Glutamatergic neuron (in vitro differentiated cells): ENCODE measurements at places on chromosomes 3 and 15.
A peak's percentile ranks its signal among the peaks of the same experiment; 100 is the strongest.

- DNase-seq, result no peak
Measured at GRCh38 chr15:36358523-36358922, 220.9 kb upstream of the CDIN1 start.

DNA sequence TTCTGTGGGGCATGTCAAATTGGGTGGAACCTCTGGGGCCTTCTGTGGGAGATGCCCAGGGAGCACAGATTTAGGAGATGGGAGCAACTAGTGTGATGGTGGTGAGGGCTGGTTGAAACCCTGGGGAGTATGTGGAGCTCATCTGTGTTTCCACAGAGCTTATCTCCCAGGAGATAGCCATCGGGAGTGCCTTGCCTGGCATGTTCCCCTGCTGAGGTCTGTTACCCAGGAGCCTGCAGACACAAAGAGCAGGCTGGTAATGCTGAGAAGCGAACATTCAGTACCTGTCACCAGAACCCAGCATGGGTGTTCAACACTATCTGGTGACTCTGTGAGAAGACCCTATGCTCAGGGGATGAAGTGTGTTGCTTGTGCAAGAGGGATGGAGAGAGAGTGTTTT, 85.0 kb downstream of the CLSTN2 start:
- no peak for DNase-seq

DNA sequence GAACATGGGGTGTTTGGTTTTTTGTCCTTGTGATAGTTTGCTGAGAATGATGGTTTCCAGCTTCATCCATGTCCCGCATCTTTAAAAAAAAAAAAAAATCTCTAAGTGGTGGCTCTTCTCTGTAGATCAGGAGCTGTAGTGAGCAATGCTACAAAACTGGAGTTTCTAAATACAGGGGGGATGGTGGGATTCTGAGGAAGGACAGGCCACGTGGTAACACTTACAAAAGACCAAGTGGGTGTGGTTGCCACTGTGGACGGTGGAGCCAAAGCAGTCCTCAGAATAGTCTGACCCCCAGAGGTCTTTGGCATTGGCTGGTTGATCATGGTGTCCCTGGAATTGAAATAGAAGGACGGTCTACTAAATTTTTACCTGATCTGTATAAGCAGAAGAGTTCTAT, 7.7 kb downstream of the CCRL2 start:
- no peak for DNase-seq

GRCh38 chr3:56424336-56424735, 43.9 kb downstream of the ERC2 start:
- DNase-seq, result no peak

GRCh38 chr3:192904632-192905289, 12.9 kb downstream of the MB21D2 start:
- DNase-seq, result no peak

- DNase-seq, result no peak
Measured at GRCh38 chr15:65096481-65097385, 18.3 kb downstream of the UBAP1L start.

GRCh38 chr15:85048430-85048829, 66.8 kb downstream of the PDE8A start:
- no peak for DNase-seq

DNA sequence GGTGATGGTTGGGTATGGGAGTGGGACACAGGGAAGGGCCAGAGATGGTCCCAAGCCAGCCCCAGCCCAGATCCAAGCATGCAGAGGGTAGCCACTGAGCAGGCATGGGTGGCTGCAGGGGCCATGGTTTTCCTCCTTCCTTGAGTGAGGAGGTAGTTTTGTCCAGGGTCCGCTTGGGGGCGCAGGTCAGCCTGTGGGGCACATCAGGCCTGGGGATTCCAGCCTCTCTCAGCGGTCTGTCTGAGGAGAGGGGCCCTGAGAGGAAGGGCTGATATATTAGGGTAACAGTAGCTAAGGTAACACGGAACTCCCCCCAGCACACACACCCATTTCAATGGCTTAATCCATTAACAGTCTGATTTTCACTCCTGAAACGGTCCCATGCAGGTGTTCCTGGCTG, 22.7 kb upstream of the LCTL start:
- DNase-seq, result no peak

- DNase-seq, result peak; percentile 90
Measured at GRCh38 chr15:40338041-40338657, 2.6 kb downstream of the CCDC9B start.

- no peak for DNase-seq
Measured at GRCh38 chr15:42171122-42171521, 14.7 kb upstream of the PLA2G4F start.

GRCh38 chr15:49852756-49853155, 231.9 kb downstream of the DTWD1 start:
- no peak for DNase-seq

GRCh38 chr3:124057420-124057819, 65.5 kb upstream of the ROPN1 start:
- DNase-seq, result peak; percentile 48

DNA sequence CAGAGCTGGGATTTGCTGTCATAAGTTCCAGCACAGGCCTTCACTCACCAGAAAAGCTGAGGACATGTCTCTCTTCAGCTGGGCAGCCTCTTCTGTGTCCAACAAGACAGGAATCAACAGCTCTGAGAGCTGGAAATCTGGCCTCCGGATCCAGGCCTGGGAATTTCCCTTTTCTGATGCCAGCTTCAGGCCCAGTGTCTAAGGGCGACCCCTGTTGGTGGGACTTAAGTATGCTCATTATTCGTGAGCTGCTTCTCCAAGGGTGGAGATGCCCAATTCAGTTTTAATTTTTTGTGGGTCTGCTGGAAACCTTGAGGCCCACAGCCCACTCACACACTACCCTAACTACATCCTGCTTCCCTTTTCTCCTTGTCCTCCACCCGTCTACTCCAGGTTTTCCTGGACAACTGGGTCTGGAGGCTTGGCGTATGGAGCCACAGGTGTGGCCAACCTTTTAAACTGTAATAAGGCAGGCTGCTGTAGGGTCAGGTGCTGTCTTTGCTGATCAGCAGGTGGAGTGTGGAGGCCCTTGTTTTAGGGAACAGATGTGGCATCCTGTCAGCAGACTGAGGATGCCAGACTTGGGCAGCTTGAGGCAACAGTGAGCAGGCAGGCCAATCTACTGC, 2.6 kb upstream of the CEMIP start:
- peak; percentile 80 for DNase-seq

DNA sequence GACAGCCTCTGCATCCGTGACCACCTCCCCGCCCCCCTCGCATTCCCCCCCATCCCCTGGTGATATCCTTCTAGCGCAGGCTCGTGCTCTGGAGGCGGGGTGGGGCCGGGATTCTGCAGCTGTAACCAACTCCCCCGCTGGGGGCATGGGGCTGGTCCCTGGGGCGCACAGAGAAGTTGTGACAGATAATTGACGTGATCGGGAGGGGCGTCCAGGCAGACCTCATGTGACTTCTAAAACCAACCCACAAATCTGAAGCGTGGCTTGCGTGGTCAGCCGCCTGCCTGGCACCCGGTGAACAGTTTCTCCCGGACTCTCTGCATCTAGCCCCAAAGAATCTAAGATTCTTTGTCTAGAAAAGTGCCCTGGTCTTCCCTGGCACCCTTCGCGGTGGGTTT, 100.6 kb upstream of the IGF1R start:
- peak; percentile 37 for DNase-seq

- no peak for DNase-seq
Measured at GRCh38 chr3:143443851-143444331, 324.3 kb downstream of the CHST2 start.

DNA sequence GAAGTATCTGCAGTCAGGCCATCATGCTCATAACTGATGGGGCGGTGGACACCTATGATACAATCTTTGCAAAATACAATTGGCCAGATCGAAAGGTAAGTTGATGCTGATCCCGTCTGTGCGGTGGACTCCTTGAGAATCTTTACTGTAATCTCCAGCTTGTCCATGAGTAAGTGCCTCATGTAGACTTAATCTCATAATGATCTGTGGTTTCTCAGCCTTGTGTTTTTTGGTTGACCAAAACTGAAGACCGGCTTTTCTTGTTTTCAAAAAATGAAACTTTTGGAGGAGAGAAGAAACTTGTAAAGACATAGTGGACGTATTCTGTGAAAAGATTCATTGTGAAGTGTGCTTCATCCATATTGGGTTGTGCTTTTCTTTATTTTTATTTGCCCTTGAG, 285.7 kb downstream of the LRTM1 start:
- DNase-seq, result no peak

- no peak for DNase-seq
Measured at GRCh38 chr15:27660676-27661075, 438.4 kb downstream of the OCA2 start.

DNA sequence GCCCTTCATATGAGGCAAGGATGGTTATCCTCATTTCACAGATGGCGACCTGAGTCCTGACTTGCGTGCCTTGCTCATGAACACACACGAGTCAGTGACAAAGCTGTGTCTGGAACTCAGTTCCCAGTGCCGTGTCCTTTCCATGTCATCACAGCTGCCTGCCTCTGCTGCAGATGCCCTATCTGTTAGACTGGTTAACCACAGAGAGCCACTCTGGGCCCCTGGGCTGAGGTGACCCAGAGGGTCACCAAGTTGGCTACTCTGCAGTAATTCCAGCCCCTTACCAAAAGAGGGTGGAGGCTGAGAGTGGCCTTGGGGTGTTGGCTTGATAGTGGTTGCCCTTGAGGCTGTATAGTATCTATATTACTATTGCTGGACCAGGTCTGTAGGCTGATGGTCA, 41.0 kb downstream of the RAB11A start:
- DNase-seq, result no peak
